ENCODE measurements at places on chromosomes 12 and 14.

GRCh38 chr14:104357689-104358527 lies 219.5 kb downstream of the KIF26A start:
- no peak for DNase-seq

DNA sequence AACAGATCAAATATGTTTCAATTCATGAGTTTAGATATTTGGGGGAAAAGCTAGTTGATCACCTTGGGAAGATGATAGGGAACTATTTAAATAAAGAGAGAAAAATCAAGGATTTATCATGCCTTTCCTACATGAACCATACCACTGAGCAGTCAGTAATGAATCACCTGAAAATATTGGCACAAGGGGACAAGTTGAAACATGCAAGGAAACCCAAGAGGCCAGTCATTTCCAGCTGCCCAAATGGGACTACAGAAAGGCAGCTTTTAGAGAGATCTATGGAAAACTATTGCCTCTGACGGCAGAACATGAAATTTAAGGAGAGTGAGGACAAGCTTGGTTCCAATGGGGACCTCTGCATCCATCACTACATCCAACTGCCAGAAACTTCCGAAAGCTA lies 14.1 kb upstream of the ETV6 start:
- no peak for DNase-seq

DNA sequence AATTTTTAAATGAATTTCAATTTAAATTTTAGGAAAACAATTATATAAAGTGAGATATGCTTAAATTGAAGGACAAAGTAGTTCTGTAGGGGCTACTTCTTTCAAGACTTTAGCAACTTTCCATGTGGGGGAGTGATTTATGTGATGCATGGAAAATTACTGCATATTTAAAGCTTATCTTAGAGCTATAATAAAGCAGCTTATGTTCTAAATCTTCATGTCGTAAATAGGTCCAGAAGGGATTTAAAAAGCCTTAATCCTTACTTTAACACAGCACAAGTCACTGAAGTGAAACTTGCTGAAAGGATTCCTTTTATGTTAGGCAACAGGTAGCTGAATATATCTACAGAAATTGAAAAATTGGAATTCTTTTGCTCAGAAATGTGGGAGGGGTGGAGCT lies 340.4 kb downstream of the NAV3 start:
- DNase-seq = no peak

DNA sequence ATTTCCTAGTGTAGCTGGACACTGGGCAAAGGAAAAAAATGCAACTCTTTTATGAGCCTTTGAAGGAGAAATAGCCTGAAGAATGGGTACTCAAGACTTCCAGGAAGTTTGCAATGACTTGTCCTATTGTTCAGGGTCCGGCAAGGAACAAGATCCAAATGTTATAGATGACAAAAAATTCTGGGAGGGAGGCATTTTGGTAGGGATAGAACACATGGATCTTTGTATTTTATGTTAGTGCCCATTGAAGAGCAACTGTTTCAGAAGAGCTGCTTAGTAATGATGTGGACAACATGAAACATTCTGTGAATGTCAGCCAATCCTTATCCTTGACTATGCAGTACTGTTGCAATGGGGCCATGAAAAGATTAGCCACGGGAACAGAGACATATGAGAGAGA lies 138.0 kb downstream of the MGAT4C start:
- DNase-seq = no peak

DNA sequence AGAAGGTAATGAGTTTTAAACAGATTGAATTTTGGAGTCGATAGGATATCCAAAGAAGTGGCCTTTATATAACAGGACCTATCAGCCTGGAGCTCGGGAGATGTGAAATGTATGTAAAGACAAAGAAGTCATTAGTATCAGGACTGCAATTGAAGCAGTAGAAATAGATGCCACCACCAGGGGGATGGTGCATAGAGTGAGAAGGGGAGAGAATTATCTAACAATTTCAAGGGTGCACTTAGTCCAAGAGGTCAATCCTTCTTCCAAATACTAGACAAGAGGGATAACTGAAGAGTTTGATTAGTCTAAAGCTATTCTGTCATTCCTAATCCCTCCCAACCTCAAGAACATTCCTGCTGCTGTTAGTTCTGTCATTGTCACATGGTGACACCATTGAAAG lies 127.8 kb downstream of the CFAP54 start:
- no peak for DNase-seq

DNA sequence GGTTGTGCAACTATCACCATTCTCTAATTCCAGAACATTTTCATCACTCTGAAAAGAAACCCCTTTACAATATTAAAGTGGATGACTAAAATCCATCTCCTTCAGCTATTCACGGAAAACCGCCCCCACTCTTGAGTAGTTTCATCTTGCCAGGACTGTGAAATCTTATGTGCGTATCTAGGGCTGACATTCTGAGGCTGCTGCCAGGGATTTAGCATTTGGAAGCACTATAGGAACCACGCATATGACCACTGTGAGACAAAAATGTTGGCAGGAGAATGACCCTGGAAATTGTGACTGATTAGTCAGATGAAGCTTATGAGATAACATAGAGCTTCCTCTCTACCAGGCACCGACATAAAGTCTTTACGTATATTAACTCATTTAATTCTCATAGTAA lies 305.2 kb upstream of the PDE3A start:
- DNase-seq = no peak

GRCh38 chr12:91109148-91109564 lies 2.1 kb downstream of the LUM start:
- DNase-seq = no peak

DNA sequence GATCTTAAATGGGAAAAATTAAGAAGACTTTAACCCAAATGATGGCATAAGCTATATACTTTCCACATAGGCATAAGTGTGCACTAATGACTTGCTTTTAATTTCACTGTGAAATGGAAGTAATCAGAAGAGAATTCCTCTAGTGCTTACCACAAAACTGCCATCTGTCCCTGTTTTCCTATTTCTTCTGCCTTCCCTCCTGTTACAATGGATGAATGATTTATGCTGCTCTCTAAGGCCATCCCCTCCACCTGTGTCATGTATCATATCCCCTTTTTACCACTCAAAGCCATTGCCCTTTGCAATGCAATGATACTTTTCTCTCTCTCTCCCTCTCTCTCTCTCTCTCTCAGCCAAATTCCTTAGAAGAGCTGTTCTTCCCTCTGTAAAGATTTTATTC lies 109.1 kb downstream of the C12orf50 start:
- DNase-seq = no peak

DNA sequence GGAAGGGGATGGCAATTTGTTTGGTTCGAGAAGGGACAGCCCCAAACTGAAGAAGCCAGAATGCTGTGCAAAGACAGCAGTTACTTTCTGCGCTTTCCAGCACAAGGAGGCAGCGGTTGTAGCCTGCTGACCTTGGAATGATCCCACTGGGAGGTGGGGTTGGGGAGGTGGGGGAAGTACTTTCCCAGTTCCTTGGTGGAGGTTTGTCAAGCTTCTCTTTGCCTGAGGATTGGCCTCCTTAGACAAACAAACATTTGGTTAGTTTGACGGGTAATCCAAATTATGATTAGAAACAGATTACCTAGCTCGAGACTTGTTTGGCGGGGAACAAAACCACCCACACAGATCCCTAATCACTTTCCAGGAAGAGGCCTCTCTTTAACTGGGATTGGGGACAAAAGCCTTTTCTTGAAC lies 79.1 kb upstream of the EGLN3 start:
- no peak for DNase-seq

DNA sequence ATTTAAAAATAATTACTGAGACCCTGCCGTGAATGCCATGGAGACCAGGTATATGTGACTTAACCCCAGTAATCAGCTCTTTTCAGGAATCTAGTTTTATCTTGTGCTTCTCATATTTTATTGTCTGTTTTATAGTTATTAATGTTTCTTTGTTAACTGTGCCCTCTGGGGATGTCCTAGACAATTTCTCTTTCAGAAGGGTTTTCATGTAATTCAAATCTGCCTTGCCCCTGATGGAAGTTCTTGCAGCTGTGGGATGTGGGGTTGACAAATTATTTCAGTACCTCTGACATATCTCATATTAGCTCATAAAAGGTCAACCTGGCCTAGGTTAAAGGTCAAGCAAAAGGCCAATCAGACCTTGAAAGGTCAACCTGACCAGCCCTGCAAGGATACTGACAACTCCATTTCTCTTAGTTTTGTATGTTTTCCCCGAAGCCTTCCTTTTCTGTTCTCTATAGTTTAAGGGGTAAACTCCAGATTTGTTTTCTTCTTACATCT lies 182.3 kb downstream of the SLC41A2 start:
- DNase-seq = no peak

GRCh38 chr12:113120670-113121370 lies 14.7 kb downstream of the RASAL1 start:
- DNase-seq = no peak

- DNase-seq = no peak
Observed at GRCh38 chr12:97181571-97182265, 274.7 kb downstream of the NEDD1 start.

DNA sequence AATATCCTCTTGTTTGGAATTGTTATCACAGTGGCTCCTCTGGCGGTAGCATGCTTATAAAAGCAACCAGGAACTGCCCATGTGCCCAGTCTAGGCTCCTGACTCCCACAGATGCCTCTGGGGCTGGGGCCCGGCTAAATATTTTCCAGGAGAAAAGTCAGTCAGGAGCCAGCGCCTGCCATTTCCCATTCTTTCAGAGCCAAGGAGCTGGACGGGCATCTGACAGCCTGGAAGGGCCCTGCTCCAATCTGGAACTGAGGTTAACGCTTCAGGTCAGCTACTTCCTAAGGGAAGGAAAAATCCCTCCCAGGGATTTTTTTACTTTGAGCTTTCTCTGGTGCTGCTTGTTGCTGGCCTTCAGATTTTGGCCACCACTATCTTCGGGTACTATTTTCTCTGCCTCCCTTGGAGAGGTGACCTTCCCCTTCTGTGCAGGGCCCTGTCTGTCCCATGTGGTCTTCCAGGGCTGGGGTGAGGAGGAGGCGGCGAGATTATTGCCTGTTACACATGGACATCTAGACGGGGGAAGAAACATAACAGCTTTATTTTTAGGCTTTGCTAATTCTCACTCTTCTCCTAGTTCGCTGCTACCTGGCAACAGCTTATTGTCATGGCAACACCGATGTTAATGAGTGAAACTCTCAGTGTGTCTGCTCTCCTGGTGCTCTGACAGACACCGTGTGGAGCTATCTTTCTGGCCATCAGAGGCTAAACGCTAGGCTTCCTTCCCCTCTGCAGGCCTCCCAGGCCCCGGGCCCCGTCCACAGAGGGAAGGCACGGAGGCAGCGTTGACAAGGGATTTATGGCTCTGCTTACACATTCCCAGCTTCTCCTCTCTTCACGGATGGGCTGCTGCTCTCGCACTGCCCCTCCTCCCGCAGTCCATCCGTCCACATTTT lies 160.4 kb downstream of the CACNA1C start:
- no peak for DNase-seq

DNA sequence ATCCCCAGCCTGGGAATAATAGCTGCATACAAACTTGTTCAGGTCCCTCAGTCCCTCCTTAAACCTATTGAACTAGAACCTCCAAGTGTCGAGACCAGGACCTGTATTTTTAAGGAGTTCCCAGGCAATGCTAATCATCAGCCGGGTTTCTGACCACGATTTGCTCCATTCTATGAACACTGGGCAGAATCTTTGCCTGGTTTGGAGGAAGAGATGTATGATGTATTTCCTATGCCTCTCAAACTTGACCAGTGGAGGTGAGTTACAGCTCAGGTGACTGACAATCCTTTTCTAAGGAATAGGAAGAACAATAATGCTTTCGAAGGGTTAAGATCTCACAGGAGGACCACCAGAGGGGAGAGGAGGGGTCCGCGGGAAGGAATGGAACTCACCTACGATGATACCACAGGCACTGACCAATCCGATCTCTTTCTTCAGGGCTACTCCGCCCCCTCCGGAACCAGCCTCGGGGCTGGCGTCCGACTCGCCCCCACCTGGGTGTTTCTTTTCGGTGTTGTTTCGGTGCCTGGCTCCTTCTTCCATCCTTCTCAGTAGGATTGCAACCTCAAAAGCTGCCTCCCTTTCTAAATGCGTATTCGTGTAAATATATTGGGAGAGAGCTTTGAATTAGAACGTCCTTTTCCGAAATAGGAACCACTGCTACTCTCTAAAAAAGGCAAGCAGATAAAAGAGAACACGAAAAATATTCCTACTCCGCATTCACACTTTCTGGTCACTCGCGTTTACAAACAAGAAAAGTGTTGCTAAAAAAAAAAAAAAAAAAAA lies 895 bp downstream of the SLC7A8 start:
- DNase-seq = peak; percentile 10

- no peak for DNase-seq
Observed at GRCh38 chr14:91158091-91158790, 44.4 kb downstream of the DGLUCY start.

DNA sequence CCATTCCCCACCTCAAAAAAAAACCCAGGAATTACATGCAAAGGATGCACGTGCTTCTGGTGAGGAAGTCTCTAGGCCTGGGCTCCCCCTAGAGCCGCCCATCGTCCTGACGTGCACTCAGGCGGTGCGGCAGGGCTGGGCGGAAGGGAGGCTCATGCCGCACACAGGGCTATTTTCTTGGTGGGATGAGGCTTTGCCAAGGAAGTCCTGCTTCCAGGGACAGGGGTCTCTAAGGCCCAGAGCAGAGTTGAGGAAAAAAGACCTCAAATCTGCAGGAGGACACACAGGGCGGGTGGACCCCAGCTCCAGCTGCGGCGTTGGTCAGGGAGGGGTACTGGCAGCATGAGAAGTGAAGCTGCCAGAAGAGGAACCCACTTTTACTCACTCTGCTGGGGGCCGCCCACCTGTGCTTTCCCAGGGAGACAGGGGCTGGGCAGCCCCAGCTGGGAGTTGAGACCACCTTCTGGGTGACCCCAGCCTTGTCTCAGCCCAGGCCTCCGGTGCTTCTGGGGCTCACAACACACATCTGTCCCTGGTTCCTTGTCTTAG lies 4.2 kb downstream of the RHOF start:
- no peak for DNase-seq

GRCh38 chr12:16857456-16857923 lies 251.5 kb upstream of the LMO3 start:
- no peak for DNase-seq

- no peak for DNase-seq
Observed at GRCh38 chr12:62847709-62848108, 87.2 kb downstream of the PPM1H start.
